ENCODE measurements at places on chromosomes 7 and 10. TPM values are rescaled to one million over a fixed set of nuclear protein-coding genes. Genes with fewer than 3 reads are reported as not detected.
A peak's percentile ranks its signal among the peaks of the same experiment; 100 is the strongest.

DNA sequence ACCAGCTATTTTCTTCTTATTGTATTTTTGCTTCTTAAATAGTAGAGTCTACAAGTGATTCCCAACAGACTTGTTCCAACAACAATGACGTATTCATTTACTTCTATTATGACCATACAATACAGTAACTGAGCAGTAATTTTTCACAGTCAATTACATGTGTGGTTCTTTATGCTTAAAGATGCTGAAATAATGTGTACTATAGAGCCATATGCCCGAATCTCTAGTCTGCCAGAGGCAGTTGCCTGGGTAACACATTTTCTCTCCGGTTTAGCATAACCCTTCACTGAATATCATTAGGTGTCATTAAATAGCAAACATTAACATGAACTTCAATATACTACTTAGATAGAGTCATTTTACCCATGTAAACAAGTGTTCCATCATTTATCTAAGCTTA is 75.0 kb downstream of the SLC25A13 start:
- no peak for DNase-seq

The OR6V1 gene
- polyA plus RNA-seq, result not detected

DNA sequence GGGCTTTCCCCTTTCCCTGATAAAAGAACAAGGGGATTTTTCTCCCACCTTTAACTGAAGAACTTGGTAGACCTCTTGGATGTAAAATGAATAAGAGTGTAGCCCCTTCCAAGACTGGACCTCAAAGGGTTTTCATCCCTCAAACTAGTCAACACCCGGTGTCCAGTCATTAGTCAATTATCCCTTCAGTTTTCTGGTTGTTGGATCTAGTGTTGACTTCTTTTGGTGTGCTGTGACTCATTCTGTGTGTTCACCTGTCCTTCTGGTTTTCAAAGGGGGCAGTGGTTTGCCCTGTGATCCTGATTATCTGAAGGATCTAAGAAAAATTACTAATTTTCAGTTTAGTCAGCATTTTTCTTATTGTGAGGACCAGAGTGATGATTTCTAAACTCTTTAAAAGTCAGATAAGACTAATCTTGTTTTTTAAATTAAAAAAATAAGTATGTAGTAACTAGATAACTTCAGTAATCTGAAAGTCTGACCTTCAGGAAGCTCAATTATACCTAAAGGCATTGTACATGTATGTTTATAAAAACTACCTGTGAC is 583.5 kb downstream of the CNTNAP2 start:
- DNase-seq, result no peak

DNA sequence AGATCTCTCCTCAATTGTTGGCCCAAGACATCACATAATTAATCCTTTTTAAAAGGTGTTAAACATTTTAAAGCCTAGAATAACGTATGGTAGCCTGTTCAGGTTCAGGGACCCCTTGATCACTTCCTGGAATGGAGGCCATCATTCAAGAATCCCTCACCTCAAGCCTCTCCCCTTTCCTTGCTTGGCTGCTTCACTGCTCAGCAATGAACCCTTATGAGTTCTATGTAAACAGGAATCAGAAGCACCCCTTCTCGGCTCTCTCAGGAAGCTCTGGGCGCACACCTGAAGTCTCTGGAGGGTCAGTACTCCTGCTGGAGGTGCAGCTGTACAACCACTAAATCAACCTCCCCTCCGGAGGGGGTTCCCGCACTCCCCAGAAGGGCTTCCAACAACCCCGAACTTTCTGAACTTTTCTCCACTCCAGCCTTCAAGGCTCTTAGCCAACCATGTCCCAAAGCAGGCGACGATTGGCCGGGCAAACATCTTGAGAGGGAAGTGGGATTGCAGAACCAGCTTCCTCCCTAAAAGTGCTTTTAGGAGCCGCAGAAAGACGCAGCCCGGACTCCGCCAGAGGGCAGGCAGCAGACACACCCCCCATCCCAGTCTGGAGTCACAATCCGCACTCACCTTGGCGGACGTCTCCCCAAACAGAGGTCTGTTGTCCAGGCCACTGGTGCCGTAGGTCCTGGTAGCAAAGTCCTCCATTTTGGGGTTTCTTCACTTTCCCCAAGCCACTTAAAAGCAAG is 562 bp downstream of the TMEM243 start:
- peak; percentile 78 for DNase-seq

- DNase-seq, result peak; percentile 85
Observed at GRCh38 chr7:134669845-134670373, 23.3 kb downstream of the BPGM start.

DNA sequence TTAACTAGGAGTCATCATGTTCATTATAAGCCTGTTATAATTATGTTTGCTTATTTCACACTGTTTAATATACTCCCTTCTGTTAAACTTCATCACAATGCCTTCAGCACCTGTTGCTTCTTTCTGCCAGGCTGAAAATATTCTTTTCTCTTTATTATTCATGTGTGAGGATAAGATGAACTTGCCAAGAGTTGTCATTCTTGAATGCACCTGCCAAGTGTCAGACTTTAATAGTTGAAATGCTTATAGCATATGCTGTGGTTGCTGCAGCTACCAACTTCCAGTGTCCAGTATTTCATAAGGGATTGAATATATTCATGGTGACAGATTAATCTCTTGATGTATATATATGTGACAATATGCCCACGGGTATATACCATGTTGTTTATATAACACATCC is 339.2 kb upstream of the MEOX2 start:
- no peak for DNase-seq

- DNase-seq, result peak; percentile 81
Observed at GRCh38 chr7:1040790-1041189, 3.6 kb upstream of the GPR146 start.

DNA sequence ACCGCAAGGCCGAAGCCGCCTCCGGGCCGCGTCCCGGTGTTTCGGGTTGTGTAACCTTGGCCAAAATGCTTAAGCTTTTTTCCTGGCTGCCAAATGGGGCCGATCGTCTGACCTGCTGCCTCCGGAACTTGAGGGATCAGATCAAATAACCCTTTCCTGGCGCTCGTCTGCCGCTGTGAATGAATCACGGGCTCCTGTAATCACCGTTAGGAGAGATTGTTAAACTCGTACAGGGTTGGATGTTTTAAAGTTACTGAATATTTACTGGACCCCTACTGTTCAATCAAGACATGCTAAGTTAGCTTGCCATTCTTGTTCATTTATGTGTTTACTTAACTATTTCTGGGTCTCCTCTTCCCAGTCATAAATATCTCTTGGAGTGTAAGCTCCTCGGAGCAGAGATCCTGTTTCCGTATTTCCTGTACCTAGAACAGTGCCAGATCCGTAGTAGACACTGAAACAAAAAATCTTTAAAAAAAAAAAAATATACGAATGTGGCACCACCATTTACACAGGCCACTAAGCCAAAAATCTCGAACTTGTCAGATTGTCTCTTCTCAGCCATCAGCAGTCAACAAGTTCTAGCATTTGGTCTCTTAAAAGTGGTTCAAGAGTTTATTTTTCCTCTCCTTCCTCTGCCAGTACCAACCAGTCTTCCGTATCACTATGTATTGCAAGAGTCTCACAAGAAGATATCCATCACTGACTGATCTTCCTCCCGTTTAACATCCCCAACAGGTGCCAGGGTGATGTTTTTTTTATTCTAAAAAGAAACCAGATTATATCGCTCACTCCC is 650 bp upstream of the TM9SF3 start:
- DNase-seq, result peak; percentile 89

- peak; percentile 84 for DNase-seq
Observed at GRCh38 chr10:98404571-98405359, 10.2 kb downstream of the PYROXD2 start.

The ZNF467 gene
- polyA plus RNA-seq, result not detected

GRCh38 chr10:92187101-92187500 is 103.8 kb downstream of the CPEB3 start:
- no peak for DNase-seq

- DNase-seq, result no peak
Observed at GRCh38 chr10:20898866-20899535, 1.9 kb upstream of the NEBL start.

The FXYD4 gene
- not detected for polyA plus RNA-seq

The WEE2 gene
- polyA plus RNA-seq, result not detected

- DNase-seq, result no peak
Observed at GRCh38 chr10:127259347-127259746, 63.0 kb upstream of the INSYN2A start.

The CPED1 gene
- 12.4 TPM for polyA plus RNA-seq

- DNase-seq, result no peak
Observed at GRCh38 chr10:95391164-95391563, 100.4 kb upstream of the PDLIM1 start.

The NKX1-2 gene
- not detected for polyA plus RNA-seq

DNA sequence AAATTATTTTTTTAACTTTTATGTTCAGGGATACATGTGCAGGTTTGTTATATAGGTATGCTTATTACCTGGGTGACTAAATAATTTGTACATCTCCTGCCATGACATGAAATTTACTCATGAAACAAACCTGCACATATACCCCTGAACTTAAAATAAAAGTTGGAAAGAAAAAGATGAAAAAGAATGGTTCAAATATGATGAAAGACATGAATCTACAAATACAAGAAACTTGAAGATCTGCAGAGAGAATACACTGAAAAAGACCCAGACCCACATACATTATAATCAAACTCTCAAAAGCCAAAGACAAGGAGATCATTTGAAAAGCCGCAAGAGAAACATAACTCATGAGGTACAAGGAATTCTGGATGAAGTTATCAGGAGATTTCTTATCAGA is 70.2 kb downstream of the AKR1C4 start:
- DNase-seq, result no peak

DNA sequence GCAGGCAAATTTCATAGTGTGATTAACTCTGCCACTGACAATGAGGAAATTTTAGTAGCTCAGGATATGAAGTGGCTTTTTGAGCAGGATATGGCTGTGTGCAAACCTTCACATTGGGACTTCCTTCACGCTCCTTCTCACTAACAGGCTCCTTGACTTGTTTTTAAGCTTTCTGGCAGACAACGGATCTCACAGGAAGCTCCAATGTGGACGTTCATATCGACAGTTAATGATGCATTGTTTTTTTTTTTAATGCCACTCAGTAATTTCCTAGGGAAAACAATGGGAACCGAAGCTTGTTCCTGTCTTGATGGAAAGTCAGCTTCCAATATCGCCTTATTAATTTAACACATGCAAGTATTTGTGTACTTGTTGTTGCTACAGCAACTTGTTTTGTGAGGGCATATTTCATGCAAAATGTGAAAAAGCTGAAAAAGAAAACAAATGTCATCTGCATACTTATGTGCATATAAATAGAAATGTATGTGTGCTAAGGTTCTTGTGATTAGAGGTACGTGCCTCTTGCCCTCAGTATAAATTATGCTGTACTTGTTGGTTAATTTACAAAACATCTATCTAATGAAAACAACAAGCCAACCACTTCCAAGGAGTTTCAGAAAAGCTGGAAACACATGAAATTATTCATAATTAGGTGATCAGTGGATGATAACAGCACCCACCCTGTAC is 84.7 kb downstream of the NRP1 start:
- DNase-seq, result no peak

DNA sequence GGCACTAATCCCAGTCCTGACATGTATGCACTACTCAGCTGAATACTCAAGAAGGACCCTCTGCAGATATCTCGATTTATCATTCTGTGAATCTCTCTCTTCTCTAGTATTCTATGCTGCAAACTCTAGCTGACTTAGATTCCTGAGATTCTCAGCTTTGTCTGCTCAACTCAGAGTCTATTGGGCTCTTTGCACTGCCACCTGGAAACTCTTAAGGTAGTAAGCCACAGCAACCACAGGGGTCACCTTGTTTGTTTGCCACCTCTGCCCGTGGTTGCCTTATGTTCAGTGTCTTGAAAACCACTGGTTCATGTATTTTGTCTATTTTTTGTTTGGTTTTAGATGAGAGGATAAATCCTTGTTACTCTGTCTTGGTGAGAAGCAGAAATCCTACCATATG is 72.9 kb downstream of the SP8 start:
- no peak for DNase-seq

DNA sequence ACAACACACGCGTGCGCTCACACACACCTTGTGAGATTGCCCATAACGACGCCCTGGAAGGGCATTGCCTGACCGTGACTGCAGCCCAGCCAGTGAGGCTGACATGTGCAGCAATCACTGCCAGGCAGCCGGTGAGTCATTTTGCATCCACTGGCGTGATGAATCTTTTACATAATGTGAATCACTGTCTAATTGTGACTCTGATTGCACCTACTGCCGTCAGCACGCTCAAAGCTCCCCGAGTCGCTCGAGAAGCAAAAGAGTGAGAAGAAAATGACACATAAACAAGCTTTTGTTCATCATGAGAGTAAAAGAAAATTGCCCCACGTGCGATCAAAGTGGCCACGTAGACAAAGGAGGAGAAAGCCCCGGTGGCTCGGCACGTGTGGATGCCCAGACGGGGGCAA is 117.4 kb upstream of the PFKP start:
- peak; percentile 89 for DNase-seq

- no peak for DNase-seq
Observed at GRCh38 chr10:6563075-6563474, 17.0 kb downstream of the PRKCQ start.

- peak; percentile 44 for DNase-seq
Observed at GRCh38 chr7:117322741-117323304, at the start of gene WNT2. TSS of gene WNT2 (minus strand) at chr7:117323058. CDS start at chr7:117322989, 69 bp downstream.

The CEP55 gene
- 14.9 TPM for polyA plus RNA-seq

DNA sequence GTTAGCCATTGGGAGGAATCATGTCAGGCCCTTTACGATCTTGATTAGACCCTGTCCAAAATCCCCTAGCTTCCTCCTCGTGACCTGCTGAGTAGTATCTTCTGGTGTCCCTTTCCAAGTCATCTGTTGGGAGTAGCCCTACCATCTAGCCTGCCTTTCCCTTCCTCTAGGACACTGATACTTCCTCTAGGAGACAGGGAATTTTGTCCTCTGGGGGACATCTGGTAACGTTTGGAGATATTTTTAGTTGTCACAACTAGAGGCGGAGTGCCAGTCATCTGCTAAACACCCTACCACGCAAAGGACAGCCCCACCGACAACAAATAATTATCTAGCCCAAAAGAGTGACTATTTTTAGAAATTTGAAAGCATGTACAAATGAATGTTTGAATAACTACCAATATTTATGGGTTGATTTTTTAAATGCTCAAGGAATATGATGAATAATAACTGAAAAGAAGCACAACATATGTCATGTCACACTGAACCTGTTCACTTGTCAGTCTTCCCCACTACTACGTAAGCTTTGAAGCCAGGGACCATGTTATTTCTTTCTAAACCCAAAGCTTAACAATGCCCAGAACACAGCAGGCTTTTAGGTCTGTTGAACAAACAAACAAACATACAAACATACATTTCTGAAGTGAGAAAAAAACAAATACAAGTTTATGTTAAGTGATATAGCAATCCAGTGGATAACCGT is 105.9 kb downstream of the ARHGAP12 start:
- no peak for DNase-seq

The ITGB8 gene
- polyA plus RNA-seq, result 3.4 TPM

DNA sequence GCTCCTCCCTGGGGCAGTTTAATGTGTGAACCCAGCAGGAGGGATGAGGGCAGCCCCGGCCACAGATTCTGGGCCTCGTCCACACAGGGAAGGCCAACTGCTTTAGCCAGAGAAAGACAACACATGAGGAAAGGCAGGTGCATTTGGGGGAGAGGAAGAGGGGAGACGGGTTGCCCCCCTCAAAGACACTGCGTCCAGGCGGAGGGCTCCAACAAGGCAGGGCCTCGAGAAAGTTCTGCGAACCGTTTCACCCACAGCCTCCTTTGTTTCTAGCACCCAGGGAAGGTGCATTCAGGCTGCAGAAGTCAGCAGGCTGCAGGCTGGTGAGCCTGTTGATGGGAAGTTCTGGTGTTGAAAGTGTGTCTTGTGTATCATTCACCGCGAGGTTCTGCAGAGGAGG is 10.1 kb downstream of the FOXL3 start:
- no peak for DNase-seq

Data from GM23248 (cell line).